ENCODE measurements at places on chromosomes 11 and 22. TPM values are rescaled to one million over a fixed set of nuclear protein-coding genes. Genes with fewer than 3 reads are reported as not detected.

DNA sequence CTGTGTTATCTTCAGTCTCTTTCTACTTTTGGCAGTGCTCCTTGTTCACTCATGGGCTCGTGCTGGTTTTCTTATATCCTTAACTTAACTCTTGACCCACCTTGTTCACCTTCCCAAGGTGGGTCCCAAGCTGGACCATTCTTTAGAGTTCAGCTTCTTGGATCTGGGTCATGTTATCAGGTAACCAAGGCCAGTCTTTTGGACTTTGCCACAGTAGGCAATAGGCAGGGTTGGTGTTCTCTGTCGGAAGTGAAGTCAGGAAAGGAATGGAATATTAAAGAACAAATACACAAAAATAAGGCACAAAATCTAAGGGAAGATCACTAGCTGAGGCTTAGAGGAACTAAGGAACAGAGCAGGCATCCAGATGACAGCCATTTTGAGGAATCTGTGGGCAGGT is 202.7 kb downstream of the ARHGAP42 start:
- DNase-seq: no peak

- DNase-seq: peak; percentile 95
Observed at GRCh38 chr11:10792385-10793068, 16.2 kb downstream of the EIF4G2 start.

GRCh38 chr11:32895471-32895870 is 2.9 kb downstream of the QSER1 start:
- no peak for DNase-seq

DNA sequence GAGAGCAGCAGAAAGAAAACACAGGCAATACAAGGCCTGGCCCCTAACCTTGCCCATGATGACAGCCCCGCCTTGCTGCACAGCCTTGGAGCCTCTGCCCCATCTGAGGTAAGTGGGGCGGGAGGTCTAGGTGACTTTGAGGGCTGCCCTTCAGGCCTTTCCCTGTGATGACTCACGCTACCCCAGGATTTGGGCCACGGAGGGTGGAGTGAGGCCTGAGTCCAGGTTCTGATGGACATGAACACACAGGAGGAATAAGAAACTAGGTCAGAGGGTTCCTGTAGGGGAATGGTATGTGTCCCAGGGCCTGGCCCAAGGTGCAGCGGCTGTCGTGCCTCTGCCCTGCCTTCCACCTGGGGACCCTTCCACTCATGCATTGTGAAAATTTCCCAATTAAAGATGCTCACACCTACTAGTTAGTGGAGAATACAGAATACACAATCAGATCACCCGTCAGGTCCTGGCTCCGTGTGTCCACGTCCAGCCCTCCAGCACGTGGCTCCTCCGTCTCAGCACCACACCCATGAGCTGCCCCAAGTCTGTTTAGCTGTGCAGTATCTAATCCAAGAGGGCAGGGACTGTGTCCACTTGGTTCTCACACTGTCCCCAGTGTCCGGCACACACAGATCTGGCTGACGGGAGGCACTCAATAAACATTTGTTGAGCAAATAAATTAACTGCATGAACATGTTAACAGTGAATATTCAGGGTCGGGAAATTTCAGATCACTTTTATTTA is 111.0 kb downstream of the CHST1 start:
- no peak for DNase-seq

The ABCC8 gene
- 1.6 TPM for total RNA-seq

The TTC38 gene
- 32.2 TPM for total RNA-seq

- DNase-seq: no peak
Observed at GRCh38 chr11:32310214-32310601, 125.1 kb downstream of the WT1 start.

DNA sequence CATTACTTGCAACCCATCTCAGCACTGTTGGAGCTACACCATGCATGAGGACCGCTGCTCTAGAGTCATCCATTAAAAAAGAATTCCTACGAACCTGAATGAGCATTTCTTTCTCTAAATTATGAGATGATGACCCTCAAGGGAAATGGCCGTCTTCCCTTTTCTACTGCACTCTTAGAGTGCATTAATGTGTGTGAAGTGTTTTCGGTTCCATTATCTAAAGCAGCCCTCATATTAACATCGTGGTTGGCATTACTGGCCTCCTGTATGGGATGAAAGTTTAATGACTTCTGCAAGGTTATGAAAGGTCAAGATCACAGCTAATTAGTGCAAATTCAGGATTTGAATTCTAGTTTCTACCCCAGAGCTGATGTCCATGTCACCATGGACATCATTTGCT is 16.7 kb downstream of the CD44 start:
- DNase-seq: no peak

The MMP8 gene
- total RNA-seq: not detected
